ENCODE measurements at places on chromosomes 4 and X.

GRCh38 chr4:141038428-141038827 lies 94.8 kb downstream of the RNF150 start:
- no peak for DNase-seq

DNA sequence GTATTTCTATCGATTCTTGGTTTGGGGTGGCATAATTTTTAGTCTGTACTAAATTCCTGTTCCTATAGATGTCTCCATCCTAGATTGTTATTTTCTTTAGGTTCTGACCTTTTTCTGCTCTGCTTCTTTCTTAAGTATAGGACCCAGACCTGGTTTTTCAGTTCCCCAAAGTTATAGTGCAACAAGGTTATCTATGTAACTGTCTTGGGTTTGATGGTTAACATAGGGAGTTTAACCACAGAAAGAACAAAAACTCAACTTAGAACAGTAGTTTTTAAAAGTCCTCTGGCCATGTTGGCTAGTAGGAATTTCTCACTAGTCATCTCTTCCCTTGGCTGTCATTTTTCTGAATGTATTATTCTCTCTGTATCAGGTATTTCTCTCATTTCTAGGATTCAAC lies 38.8 kb upstream of the MAD2L1 start:
- DNase-seq = no peak

- DNase-seq = no peak
Observed at GRCh38 chr4:169582706-169583105, 29.7 kb downstream of the NEK1 start.

DNA sequence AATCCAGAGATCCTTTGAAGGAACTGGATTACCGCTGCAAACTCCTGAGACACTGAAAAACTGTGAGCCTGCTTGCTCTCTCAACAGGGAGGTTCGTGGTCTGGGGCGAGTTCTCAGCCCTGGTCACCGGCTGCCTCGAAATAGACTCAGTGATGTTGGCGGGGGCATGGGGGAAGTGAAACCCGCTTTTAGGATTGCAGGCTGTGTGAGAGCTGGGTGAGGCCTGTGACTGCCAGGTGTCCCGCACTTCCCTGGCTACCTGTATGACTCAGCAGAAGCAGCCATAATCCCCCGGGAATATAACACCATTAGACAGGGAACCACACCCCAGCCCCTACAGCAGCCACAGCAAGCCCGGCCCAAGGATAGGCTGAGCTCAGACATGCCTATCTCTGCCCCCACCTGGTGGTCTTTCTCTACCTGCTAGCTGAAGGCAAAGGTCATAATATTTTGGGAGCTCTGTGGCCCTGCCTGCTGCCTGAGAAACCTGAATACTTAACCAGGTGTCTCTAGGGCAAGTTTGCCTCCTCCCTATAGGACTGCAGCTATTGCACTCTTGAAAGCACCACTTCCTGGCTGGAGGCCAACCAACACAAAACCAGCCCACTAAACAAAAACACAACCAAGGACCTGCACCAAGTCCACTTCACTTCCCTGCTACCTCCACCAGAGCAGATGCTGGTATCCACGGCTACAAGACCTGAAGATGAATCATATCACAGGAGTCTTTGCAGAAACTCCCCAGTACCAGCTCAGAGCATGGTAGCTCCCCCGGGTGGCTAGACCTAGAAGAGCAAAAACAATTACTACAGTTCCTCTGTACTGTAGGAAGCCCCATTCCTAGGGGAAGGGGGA lies 202.0 kb downstream of the RRAGB start:
- peak; percentile 85 for DNase-seq

GRCh38 chr4:94744850-94745249 lies 12.9 kb upstream of the BMPR1B start:
- DNase-seq = no peak

DNA sequence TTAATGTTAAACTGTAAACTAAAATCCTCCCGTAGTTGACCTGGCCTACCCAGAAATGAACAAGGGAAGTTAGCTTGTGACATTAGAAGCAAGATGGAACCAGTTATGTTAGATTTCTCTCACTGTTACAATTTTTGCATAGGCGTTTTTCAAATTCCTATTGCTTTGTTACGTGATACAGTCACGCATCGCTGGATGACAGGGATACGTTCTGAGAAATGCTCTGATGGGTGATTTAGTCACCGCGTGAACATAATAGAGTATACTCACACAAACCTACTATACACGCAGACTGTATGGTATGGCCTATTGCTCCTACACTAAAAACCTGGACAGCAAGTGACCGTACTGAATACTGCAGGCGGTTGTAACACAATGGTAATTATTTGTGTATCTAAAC lies 46.7 kb upstream of the PUDP start:
- no peak for DNase-seq

GRCh38 chr4:15117270-15117946 lies 115.1 kb downstream of the CPEB2 start:
- DNase-seq = no peak

Measured in GM12864 (cell line).